ENCODE measurements at places on chromosomes 11 and 22.
A peak's percentile ranks its signal among the peaks of the same experiment; 100 is the strongest.

DNA sequence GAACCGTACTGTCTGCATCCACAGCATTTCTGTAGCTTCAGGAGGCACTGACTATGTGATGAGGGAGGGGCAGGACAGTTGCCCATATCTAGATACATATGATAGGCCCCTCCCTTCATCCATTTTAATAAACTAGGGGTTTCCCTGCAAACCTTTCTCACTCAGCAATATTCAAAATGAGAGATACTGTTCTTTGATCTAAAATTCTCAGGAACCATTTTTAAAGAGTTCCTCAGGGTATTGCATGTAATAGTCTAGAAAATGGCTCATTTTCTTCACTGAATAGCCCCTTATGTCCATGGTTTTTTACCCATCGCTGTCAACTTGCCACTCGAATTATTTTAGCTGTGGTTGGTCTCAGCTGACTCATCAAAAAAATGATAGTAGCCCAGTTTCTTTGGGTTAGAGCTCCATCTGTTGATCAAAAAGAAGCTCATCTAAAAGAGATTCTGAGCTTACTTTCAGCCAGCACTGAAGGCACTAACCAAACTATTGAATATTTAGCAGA is 37.0 kb upstream of the DNAJB7 start:
- DNase-seq, result peak; percentile 70

DNA sequence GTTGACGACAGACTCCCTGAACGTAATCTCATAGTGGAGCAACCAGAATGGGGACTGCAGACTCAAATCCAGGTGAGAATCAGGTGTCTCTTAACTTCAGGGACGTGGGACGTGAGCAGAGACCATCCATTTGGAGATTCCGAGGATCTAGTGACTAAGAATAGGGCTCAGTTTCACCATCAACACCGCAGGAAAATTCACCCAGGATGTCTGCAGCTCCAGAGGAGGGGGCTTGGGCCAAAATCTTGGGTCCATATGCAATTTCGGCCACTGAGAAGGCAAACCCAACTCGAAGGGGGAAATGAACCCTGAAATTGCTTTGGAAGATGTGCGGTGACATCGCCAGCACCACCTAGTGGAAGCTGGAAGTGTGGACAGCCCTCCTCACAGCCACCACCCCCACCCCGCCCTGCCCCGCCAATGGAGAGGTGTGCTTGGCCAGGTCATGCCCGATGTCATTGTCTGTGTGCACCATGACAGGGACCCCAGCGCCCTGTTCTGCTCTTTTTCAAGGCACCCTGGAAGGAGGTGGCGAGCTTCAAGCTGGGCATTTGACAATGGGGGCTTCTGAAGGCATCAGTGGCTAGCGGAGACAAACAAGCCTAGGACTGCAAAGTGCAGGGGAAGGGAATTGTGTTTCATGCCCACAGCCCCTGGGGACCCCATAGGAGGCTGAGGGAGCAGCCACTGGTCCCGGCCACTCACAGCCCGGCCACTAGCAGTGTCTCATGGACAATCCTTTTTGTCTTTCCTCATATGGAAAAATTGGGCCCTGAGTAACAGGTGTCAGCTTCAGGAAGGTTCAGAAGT is 24.8 kb downstream of the APOL1 start:
- DNase-seq, result peak; percentile 72

GRCh38 chr11:2166091-2166851 is 5.3 kb upstream of the INS start:
- no peak for DNase-seq

GRCh38 chr11:72712168-72712751 is 38.0 kb upstream of the PDE2A start:
- peak; percentile 50 for DNase-seq

DNA sequence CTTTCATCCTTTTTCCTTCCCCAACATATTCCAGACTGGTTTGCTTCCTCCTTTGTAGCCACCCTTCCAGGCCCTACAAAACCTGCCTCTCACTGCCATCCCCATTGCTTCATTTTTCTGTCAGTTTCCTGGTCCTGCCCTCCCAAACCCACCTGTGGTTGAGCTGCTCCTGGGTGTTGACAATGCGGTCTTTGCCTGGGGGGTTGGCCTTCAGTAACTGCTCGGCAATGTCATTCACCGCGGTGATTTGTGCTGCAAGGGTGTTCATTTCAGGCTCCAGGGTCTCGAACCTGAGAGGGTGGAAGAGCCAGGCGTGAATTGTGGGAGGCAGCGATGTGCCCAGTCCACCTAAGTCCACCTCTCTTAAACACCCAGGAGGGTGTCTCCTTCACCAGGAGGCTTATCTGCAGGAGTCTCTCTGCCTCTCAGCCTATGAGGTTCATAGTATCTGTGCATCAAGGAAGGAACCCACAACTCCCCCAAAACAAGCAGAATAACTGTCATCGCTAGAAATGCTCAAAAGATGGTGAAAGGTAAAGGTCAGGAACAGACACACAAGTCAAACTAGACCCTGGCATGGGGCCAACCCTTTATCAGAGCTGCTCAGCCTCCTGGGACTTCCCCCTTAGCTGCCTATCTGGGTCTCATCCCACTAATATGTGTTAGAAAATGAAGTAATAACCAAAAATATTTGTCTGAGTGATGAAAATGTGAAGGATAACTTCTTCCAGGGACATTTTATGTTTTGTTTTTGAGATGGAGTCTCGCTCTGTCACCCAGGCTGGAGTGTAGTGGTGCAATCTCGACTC is 23.9 kb upstream of the RBM4B start:
- peak; percentile 24 for DNase-seq

GRCh38 chr11:1014276-1014675 is 22.2 kb downstream of the MUC6 start:
- no peak for DNase-seq

DNA sequence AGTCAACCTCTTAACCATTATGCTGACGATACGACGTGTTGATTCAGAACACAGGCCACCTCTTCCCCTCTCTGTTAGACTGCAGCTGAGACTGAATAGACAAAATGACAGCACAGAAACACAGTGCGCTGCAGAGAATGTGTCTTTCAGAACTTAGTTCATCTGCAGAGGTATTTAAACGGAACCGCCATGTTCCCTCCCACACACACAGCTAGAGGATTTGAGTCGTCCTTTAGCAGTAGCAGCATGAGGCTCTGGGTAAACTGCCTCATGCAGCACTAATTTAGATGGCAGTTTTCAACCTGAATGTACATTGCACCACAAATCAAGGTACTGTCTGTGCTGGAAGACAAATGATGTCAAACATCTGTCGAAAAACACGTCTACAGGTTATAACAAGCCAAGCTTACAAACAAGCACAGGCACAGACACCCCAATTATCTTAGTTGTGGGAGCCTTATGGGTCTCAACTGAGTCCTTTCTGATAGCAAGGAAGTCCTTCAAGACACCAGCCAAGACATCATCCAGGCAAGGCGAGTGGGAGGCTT is 76.6 kb upstream of the LRRC4C start:
- DNase-seq, result no peak

DNA sequence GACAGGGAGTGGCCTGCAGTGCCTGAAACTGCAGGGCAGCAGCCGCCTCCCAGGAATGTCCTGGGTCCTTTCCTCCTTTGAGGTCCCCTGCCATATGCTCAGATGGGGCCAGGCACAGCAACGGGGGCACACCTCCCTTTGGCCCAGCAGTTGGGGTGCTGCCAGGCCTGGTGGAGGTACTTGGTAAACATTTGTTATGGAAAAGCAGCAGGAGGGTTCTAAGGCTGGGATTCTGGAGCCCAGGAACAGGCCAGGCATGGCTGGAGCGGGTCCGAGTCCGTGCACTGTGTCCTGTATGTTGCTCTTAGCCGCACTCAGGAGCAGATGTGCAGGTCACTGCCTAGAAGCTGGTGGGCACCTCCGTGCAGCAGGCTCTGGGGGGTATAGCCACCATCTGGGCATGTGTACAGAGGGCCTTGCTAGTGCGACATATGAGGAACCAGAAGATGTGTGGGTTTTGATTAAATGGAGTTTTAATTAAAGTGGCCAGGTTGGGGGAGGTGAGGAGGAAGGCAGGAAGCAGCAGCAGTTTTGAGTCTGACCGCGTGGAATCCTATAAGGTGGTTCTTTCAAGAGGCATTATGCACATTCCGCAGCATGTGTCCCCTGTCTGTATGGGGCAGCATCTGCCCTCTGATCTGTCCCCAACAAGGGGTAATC is 1.5 kb downstream of the ADORA2A start:
- DNase-seq, result no peak

GRCh38 chr22:40276996-40277823 is 69.1 kb upstream of the ADSL start:
- DNase-seq, result peak; percentile 13
